Osteoblast (primary cell): ENCODE measurements at places on chromosomes 3 and 15. TPM values are rescaled to one million over a fixed set of nuclear protein-coding genes. Genes with fewer than 3 reads are reported as not detected.

The ADGRG7 gene
- total RNA-seq = not detected in 2 replicates

DNA sequence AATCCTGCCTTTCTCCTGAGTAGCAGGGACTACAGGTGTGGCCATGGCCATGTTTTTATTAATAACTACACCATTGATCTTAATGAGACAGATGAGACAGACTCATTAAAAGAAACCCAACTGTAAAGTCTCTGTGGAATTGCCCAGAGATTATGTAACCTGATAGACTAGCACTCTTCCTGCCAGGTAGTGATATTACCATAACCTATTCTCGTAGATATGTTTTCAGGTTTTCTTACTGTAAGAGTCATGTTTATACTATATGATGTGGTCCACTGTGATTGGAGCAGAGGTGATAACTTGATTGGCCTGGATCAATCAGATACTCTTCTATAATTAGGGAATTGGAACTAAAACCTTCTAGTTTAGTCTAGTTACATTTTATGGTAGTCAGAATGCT is 93.7 kb downstream of the NFKBIZ start:
- H3K27ac ChIP-seq = no peak overlapping the region
- H3K4me1 ChIP-seq = peaks cover 44% of the 10 kb centered on the region
- H3K27me3 ChIP-seq = no peaks in the 10 kb centered on the region
- DNase-seq = no peak
- H3K4me3 ChIP-seq = no peak overlapping the region

The DAZL gene
- not detected in 2 replicates for total RNA-seq

DNA sequence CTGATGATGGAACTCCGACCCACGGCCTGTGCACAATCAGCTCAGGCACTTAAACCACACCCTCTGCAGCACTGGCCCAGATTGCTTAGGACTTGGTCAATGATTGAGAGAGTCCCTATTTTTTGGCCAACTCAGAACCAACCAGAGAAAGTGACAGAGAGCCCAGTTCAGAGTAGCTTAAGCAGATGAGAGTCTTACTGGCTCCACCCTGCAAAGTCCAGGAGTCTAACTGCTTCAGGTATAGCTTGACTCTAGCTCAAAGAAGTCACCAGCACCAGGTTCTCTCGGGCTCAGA is 20.1 kb downstream of the SLC6A20 start:
- H3K4me1 ChIP-seq = no peaks in the 10 kb centered on the region
- no peak overlapping the region for H3K4me3 ChIP-seq
- peaks cover 42% of the 10 kb centered on the region for H3K27me3 ChIP-seq
- DNase-seq = no peak
- H3K36me3 ChIP-seq = no peaks in the 10 kb centered on the region

DNA sequence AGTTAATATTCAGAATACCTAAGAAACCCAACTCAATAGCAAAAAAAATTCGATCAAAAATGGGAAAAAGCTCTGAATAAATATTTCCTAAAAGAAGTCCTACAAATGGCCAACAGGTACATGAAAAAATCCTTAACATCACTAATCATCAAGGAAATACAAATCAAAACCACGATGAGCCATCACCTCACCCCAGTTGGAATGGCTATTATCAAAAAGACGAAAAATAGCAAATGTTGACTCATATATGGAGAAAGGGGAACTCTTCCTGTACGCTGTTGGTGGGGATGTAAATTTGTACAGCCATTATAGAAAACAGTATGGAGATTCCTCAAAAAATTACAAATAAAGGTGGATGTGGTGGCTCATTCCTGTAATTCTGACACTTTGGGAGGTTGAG is 29.6 kb upstream of the SGO1 start:
- H3K4me1 ChIP-seq = no peaks in the 10 kb centered on the region
- no peak for DNase-seq
- H3K27ac ChIP-seq = no peak overlapping the region
- no peaks in the 10 kb centered on the region for H3K36me3 ChIP-seq
- H3K27me3 ChIP-seq = no peaks in the 10 kb centered on the region

DNA sequence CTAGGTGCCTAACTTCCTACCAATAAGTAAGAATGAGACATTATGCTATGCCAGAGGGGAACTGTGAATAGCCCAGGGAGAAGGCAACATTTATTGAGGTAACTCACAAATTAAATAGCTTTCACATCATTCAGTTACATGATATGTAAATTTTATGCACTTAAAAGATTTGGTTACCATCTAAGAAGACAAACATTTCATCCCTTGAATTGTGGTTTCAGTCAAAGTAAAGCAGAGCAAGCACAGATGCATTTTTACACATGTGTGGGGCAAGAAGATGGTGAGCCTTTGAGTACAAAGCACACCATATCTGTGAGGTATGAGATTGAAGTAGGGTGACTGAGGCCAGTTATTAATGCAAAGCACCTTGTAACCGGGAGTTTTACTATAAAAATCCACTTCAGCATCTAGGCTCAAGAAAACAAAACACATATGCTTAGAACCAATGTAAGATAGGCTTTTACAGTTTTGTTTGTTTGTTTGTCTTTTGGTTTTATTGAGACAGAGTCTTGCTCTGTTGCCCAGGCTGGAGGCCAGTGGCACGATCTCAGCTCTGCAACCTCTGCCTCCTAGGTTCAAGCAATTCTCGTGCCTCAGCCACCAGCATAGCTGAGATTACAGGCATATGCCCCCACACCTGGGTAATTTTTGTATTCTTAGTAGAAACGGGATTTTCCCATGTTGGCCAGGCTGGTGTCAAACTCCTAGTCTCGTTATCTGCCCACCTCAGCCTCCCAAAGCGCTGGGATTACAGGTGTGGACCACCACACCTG is 3.5 kb downstream of the PLSCR2 start:
- H3K36me3 ChIP-seq = no peaks in the 10 kb centered on the region
- H3K27me3 ChIP-seq = no peaks in the 10 kb centered on the region
- H3K27ac ChIP-seq = no peak overlapping the region
- no peak overlapping the region for H3K4me3 ChIP-seq

The RAB6B gene
- total RNA-seq = 0.59 and 0.72 TPM in 2 replicates

The ERICH6 gene
- under 0.01 and 0.29 TPM in 2 replicates for total RNA-seq

- H3K27me3 ChIP-seq = peaks cover 14% of the 10 kb centered on the region
- H3K27ac ChIP-seq = no peak overlapping the region
- no peaks in the 10 kb centered on the region for H3K4me1 ChIP-seq
- H3K4me3 ChIP-seq = no peak overlapping the region
- H3K36me3 ChIP-seq = no peaks in the 10 kb centered on the region
Measured at GRCh38 chr3:186526256-186526606, 17.9 kb downstream of the CRYGS start.

- no peaks in the 10 kb centered on the region for H3K27me3 ChIP-seq
- no peak overlapping the region for H3K4me3 ChIP-seq
- H3K27ac ChIP-seq = no peak overlapping the region
- no peaks in the 10 kb centered on the region for H3K36me3 ChIP-seq
- no peaks in the 10 kb centered on the region for H3K4me1 ChIP-seq
Measured at GRCh38 chr3:188455748-188456147, 301.8 kb downstream of the LPP start.

DNA sequence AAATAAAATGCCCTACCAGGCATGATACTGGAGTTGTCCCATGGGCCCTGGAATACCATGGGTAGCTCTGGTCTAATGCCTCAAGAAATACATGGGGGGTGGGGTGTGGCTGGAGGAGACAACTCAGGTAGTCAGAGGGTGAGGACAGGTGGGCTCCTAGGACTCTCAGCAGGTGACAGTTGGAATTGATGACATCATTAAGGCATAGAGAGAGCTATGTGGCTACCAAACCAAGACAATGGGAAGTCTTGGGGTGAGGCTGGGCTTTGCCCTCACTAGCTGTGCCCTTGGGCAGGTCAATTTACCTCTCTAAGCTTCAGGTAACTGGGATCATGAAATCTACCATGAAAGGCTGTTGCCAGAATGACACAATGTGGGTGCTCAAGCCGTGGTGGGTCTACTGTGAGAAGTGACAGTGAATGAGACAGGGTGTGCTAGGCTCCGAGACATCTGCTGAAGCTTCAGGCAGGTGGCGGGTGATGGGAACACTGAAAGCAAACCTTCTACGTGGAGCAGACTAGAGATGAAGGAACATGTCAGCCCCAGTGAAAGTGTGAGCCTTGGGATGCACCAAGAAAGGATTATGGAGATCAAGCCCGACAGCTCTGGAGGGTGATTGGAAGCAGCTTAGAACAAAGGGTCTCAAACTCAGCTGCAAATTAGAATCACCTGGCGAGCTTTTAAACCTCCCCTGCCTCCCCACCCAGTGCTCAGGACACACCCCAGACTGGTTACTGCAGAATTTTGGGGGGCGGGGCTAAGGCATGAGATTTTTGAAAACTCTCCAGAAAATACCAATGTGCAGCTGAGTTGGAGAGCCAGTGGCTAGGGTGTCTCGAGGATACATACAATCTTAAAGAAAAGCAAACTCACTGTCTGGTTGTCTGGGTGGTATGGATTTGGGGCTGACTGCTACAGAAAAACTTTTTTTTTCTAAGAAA is 21.5 kb downstream of the SLC6A20 start:
- no peaks in the 10 kb centered on the region for H3K36me3 ChIP-seq
- H3K4me3 ChIP-seq = no peak overlapping the region
- no peaks in the 10 kb centered on the region for H3K4me1 ChIP-seq

- DNase-seq = peak; percentile 67
- no peak overlapping the region for H3K27ac ChIP-seq
- H3K4me1 ChIP-seq = peaks cover 5% of the 10 kb centered on the region
- no peak overlapping the region for H3K4me3 ChIP-seq
Measured at GRCh38 chr3:196670339-196670738, 30.8 kb downstream of the NRROS start.

The SLC9C1 gene
- total RNA-seq = not detected in 2 replicates

The ITIH1 gene
- total RNA-seq = not detected in 2 replicates

- H3K36me3 ChIP-seq = no peaks in the 10 kb centered on the region
- H3K4me3 ChIP-seq = no peak overlapping the region
- no peak overlapping the region for H3K27ac ChIP-seq
- no peak for DNase-seq
Measured at GRCh38 chr3:101095693-101096430, 102.6 kb upstream of the ABI3BP start.

The ADAMTS7 gene
- 32.4 and 34.0 TPM in 2 replicates for total RNA-seq

The NR2E3 gene
- under 0.01 TPM in 2 replicates for total RNA-seq

DNA sequence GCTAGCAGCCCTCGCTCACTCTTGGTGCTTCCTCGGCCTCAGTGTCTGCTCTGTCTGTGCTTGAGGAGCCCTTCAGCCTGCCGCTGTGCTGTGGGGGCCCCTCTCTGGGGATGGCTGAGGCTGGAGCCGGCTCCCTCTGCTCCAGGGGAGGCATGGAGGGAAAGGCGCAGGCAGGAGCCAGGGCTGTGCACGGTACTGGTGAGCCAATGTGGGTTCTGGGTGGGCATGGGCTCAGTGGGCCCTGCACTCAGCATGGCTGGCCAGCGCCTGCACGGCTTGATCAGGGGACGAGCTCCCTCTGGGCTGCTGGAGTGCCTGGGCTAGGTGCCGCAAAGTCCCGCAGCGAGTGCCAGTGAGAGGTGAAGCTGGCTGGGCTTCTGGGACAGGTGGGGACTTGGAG is 260.0 kb downstream of the SI start:
- no peak overlapping the region for H3K4me3 ChIP-seq
- H3K4me1 ChIP-seq = no peaks in the 10 kb centered on the region
- no peak for DNase-seq
- H3K36me3 ChIP-seq = no peaks in the 10 kb centered on the region

The SOX14 gene
- not detected in 2 replicates for total RNA-seq

- no peaks in the 10 kb centered on the region for H3K27me3 ChIP-seq
- no peaks in the 10 kb centered on the region for H3K36me3 ChIP-seq
- H3K4me3 ChIP-seq = no peak overlapping the region
- DNase-seq = no peak
- H3K4me1 ChIP-seq = peaks cover 42% of the 10 kb centered on the region
Measured at GRCh38 chr15:51841406-51842040, 12.1 kb downstream of the TMOD3 start.

The SCAANT1 gene
- total RNA-seq = not detected in 2 replicates

The ALDH1A2 gene
- 0.88 and 1.1 TPM in 2 replicates for total RNA-seq

The TF gene
- total RNA-seq = 0.36 and 0.88 TPM in 2 replicates

The SLC2A2 gene
- total RNA-seq = not detected in 2 replicates

The GPR156 gene
- 0.88 and 1.4 TPM in 2 replicates for total RNA-seq

The HIGD2B gene
- under 0.01 TPM in 1 of 2 replicates, not detected in the other for total RNA-seq

The SLCO2A1 gene
- total RNA-seq = under 0.01 and 0.36 TPM in 2 replicates

DNA sequence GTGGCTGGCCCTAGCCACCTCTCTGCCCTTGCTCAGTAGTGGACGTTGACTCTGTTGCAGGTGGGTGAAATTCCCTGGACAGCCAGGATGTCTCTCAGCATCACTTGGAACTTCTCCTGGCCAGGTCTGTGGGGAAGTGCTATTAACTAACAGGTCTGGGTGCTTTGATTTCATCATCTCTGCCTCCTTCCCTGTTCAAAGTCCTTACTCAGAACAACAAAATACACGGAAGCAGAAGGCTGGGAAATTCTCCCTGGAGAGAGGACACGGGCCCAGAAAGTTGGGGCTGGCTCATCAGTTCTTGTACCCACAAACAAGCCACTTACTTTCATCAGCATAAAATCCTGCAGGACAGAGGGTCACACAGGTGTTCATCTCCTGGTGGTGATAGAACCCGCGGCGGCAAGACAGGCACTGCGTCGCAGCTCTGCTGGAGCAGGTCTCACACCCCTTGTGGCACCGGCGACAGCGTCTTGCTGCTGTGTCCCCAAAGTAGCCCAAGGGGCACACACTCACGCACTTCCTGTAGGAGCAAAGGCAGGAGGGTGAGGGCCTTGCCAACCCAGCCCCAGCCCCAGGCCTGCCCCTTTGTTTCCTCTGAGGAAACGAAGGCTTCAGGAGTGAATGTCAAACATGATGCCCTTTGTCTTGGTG is 29.6 kb upstream of the SNRPA1 start:
- peak; percentile 18 for DNase-seq
- H3K4me3 ChIP-seq = no peak overlapping the region
- no peak overlapping the region for H3K27ac ChIP-seq
- H3K36me3 ChIP-seq = no peaks in the 10 kb centered on the region
- no peaks in the 10 kb centered on the region for H3K27me3 ChIP-seq
- H3K4me1 ChIP-seq = no peaks in the 10 kb centered on the region

DNA sequence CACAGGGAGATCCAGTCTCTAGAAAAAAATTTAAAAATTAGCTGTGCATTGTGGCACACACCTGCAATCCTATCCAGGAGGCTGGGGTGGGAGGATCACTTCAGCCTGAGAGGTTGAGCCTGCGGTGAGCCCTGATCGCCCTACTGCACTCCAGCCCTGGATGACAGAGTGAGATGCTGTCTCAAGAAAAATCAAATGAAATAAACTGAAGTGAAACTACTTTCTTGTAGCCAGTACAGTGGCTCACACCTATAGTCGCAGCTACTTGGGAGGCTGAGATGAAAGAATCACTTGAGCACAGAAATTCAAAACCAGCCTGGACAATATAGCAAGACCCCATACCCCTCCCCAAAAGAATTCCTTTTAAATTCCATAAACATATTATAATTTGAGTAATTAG is 35.4 kb downstream of the SMARCC1 start:
- H3K4me1 ChIP-seq = peaks cover 5% of the 10 kb centered on the region
- no peak overlapping the region for H3K4me3 ChIP-seq
- peaks cover 12% of the 10 kb centered on the region for H3K36me3 ChIP-seq

GRCh38 chr15:32670623-32671022 is 29.1 kb downstream of the SCG5 start:
- DNase-seq = no peak
- no peaks in the 10 kb centered on the region for H3K36me3 ChIP-seq
- peak overlapping the region; percentile 87 for H3K27ac ChIP-seq
- H3K4me3 ChIP-seq = no peak overlapping the region
- no peaks in the 10 kb centered on the region for H3K27me3 ChIP-seq

The ROPN1 gene
- total RNA-seq = not detected in 2 replicates

The ANKDD1A gene
- total RNA-seq = 3.8 and 6.2 TPM in 2 replicates

GRCh38 chr3:138220788-138221187 is 33.7 kb downstream of the ARMC8 start:
- no peak for DNase-seq
- peaks cover 24% of the 10 kb centered on the region for H3K36me3 ChIP-seq
- H3K4me3 ChIP-seq = no peak overlapping the region
- no peaks in the 10 kb centered on the region for H3K27me3 ChIP-seq
- H3K27ac ChIP-seq = no peak overlapping the region
